H9 (cell line): ENCODE measurements at places on chromosomes 7 and 10. TPM values are rescaled to one million over a fixed set of nuclear protein-coding genes. Genes with fewer than 3 reads are reported as not detected.

- DNase-seq: no peak
Observed at GRCh38 chr10:97805949-97806348, 34.1 kb upstream of the SFRP5 start.

- no peak for DNase-seq
Observed at GRCh38 chr10:33155720-33156638, 178.5 kb downstream of the NRP1 start.

DNA sequence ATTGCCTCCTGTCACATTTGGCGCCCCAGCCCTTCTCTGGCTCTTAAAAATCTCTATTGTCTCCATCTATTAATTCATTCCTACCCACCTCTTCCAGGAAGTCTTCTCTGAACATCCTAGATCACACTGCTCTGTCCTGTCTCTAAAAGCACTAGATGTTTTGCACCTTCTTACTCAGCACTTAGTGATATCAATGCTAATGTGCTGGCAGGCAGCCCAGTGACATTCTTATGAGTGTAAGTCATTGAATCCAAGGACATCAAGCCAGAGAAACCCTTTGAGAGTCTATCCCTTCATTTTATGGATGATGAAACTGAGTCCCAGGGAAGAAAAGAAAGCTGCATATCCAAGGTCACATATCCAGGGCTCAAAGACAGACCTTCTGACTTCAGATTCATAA is 48.3 kb upstream of the PAX2 start:
- no peak for DNase-seq

GRCh38 chr7:51789489-51789888 is 472.9 kb upstream of the COBL start:
- no peak for DNase-seq

Gene OPN1SW
- total RNA-seq: not detected in 2 replicates

- DNase-seq: no peak
Observed at GRCh38 chr10:97412891-97413304, 11.8 kb upstream of the RRP12 start.

- DNase-seq: no peak
Observed at GRCh38 chr10:93235686-93236085, 162.0 kb downstream of the CYP26A1 start.

Gene GIMAP4
- total RNA-seq: not detected in 2 replicates

Gene PON3
- not detected in 2 replicates for total RNA-seq

DNA sequence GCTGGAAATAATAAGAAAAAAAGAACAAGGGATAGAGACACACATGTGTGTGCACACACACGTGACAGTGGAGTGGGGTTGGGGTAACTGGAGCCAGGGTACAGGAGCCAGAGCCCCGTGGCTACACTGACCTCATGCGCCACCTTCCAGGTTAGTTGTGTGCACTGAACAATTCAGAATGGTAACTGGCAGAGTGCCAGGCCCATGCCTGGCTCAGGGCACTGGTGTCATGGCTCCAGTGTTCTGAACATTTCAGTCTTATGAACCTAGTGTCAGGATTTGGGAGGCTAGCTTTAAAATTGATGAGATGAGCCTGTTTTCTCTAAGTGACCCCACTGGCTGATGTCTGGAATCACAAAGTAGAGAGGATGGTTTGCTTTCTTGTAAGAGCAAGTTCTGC is 269.6 kb downstream of the SORCS3 start:
- DNase-seq: no peak

DNA sequence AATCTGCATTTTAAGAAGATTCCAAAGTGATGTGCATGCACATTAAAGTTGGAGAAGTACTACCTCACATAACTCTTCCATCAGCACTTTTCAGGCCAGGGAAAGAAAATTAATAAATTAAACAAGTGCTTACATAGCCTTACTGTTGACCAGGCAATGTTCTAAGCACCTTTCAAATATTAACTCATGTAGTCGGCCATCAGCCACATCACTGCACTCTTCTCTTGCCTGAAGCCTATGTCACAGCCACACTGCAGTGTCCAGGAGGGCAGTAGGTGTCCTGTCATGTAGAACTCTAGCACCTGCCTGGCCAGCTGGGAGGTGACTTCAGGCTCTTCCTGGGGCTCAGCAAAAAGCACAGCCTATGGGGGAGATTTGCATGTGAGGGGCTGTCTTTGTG is 71.5 kb downstream of the CDK1 start:
- DNase-seq: no peak

DNA sequence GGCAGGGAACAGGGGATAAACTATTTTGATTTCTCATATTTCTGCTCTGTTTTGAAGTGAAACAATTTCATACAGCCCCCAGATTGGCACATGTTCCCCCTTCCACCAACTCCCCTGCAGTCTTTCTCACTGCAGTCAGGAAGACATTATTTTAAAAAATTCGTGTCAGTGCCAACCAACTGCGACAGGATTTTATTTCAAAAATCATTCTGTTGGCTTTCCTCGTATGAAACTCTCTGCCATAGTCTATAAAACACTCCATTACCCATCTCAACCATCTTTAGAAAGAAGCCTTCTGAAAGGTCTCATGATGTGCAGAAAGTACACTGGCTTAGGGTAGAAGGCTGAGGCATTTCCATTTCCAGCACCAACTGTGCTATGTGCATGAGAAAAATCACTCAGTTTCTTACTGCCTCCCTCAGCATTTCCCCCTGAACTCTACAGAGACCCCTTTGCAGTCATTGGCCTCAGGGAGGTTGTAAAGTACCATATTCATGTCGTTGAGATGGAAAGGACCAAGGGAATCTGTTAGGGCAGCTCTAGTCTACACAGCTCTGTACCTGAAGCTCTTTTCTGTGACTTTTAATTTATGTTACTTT is 46.9 kb downstream of the STEAP1B start:
- no peak for DNase-seq

DNA sequence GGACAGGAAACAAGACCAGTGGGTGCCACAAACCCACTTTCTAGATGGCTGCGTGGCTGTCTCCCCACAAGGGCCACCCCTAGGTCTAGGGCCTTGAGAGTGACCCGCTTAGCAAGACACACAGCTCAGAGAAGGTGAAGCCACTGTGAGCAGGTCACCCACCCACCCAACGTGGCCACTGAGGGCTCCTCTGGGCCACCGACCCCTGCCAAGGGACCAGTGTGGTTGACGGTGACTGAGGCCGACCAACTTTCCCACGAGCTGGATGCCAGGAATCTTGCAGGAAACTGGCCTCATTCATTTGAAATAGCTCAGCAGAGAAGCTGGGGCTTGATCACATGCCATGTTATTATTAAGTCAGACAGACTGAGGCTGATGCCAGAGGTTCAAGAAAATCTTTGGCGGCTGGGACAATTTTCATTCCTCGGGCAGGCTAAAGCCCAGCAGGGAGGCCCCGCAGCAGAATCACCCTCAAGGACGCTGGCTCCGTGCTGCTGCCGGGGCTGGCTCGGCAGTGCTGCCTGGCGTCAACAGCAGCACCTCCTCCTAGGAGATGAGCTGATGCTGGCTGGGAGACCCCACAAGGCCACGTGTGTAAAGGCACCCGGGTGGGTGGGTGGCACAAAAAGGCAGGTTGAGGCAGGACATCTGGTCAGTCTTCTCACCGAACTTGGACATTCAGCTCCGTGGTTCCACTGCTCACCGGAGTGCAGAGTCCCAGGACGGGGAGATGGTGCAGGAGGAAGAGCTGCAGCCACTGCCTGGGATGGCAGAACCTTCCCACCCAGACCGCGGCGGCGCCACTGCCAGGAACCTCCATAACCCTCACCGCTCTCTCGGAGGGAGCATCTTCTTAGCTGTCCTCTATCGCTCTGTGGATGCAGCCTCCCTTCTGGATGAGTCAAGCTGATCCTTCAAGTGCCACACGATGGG is 57.8 kb downstream of the ZRANB1 start:
- DNase-seq: no peak

Gene IFIT1B
- not detected in 2 replicates for total RNA-seq
